ENCODE measurements at places on chromosomes 6 and 20.

DNA sequence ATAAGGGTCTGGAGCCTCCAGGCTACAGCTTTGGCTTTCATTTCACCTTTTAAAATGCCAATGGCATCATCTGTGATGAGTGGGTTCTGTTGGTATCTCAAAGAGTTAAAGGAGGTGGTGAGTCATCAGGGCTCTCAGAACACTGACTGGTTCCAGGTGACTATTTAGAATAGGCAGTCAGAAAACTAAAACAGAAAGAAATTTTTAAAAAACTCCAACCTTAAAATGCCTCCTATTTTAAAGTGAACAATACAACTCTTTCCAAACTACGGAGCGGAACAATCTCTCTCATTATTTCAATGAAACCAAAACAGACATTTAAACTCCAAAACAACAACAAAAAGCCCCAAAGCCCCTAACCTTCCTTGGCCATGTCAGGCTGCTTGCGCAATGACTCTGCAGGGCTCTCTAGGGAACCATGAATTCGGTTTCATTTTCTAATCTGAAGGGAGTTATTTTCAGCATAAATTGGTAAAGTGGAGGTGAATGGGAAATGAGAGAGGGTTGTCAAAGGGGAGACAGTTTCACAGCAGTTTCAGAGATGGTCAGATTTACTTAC, 194.9 kb downstream of the KIF6 start:
- DNase-seq, result no peak

GRCh38 chr6:155315516-155315871, 1.2 kb upstream of the TFB1M start:
- no peak for DNase-seq

DNA sequence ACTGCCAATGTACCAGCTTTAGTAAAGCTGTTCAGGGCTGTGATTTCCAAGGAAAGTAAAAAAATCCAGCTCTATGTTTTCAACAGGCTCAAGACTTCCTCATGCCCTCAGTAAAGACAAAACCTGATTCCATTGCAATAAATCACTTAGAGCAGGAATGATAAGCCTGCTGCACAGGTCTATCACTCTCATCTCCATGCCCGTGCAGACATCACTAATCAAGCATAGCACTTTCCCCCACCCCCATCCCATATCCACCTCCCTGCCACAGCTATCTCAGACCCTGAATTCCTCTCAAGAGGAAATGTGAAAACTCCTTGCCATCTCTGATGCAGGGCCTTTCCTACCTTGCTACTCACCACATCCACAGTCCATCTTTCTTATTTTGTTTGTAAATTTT, 554.9 kb downstream of the MAFB start:
- no peak for DNase-seq

DNA sequence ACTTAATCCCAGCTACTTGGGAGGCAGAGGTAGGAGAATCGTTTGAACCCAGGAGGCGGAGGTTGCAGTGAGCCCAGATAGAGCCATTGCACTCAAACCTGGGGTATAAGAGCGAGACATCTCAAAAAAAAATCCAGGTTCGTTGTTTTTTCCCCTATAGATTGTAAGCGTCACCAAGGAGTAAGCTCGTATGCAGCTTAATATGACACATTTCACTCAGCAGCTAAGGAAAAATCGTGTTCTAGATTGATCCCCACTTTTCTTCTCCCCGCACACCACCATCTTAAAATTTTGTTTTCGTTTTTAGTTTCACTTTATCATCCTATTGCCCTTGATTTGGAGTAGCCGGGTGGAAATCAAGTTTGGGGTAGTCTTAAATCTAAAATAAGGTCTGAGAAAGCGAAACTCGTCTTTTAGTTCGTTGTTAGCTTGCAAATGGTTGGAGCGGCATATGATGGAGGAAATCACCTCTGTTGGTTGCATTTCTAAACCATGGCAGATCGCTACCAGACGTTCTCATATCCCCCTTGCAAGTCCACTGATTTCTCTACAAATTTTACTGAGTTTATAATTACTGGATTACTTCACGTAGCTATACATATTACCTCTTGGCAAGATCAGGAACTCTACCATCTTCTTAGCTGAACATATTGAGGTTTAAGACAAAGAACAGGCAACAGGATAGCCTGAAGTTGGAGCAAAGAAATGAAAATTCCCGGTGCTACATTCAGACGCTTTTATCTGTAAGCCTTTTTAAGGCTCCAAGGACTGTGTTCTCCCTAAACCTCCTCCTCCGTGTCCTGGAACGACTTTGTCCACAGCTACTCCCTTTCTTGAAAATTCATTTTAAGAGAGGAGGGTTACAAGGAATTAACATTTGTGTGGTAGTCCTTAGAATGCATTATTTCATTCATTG, 91.1 kb upstream of the BTN3A2 start:
- DNase-seq, result peak; percentile 74

- peak; percentile 88 for DNase-seq
Measured at GRCh38 chr6:28838289-28838633, 85.5 kb downstream of the TRIM27 start.

- no peak for DNase-seq
Measured at GRCh38 chr6:43600595-43600994, 24.6 kb downstream of the POLH start.

Data from muscle of arm (tissue), 14 donors.